ENCODE measurements at places on chromosomes 4 and X.

GRCh38 chrX:12206413-12206812 lies 68.1 kb downstream of the FRMPD4 start:
- DNase-seq = no peak

- DNase-seq = peak; percentile 72
These were observed 215.2 kb upstream of the PSAPL1 start for GRCh38 chr4:7649741-7650531.

DNA sequence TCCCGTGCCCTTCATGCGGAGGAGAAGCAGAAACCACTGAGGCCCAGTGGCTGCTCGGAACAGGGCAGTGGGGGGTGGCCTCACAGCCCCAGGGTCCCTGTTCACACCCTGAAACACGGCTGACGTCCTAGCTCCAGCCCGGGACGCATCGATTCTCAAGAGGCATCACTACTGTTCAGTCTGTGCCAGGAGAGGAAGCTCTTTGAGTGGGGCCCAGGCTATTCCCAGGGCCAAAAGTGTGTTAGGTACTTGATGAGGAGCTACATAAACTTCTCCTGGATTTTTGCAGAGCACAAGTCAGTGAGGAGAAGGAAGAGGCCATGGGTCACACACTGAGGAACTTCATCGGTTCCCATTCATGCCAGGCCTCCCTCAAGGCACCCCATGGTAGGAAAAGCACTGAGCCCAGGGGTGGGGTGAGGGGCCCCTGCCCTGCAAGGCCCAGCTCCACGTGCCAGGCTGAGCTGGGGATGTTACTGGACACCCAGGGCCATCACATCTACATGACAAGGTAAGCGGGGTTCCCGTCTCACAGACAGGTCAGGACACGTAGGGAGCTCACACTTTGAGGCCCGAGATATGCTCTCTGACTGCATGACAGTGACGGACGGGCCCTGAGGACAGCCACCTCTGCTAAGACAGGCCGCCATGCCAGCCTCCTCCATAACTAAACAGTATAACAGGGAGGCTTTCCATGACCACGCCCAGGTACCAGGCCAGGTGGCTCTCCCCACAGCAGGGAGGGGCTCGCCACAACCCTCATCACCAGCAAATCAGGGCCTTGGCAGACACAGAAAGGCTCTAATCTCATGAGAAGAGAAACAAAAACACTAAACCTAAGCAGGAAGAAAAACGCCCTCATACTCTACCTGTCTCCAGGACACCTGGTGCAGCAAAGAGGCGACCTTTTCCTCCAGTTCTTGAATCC lies 12.4 kb downstream of the TNIP2 start:
- no peak for DNase-seq

- no peak for DNase-seq
These were observed 278.9 kb downstream of the INPP4B start for GRCh38 chr4:142567199-142567598.

DNA sequence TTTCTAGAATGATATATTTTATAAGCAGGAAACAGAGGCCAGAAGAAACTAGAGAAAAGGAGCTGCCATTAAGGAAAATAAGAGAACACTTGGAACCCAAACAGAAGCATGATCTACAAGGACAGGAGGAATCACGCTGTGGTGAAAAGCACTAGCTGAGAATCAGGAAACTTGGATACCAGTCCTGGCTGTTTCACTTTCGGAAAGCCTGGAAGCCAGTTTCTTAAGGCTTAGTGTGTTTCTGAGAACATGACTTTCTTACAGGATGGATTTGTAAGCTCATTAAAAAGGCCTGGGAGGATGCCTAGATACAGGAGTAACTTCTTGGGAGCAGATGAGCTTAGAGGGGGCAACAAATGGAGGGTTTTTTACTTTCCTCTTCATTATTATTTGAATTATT lies 36.9 kb downstream of the TLL1 start:
- DNase-seq = no peak

DNA sequence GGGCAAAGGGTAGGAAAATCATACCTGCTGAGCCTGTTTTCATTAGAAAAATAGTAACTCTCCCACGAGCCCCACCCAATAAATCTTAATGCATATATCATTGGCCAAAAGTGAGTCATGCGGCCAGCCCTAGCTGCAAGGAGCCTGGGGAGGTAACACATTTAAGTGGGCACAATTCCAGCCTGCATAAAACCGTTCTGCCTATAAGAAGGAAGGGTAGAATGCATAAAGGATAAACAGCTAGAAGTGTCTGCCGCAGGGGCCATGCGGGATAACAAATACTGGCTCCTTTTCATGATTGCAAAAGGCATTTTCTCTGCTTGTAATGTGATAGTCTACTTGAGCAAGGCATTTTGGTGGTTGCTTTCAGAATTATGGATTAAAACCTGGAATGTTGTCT lies 37.1 kb downstream of the EFHC2 start:
- no peak for DNase-seq

GRCh38 chrX:2330910-2331309 lies 169.9 kb downstream of the DHRSX start:
- no peak for DNase-seq

GRCh38 chr4:88070031-88070430 lies 62.6 kb downstream of the PKD2 start:
- DNase-seq = no peak

- no peak for DNase-seq
These were observed 582.9 kb downstream of the ADGRL3 start for GRCh38 chr4:61783050-61783449.

DNA sequence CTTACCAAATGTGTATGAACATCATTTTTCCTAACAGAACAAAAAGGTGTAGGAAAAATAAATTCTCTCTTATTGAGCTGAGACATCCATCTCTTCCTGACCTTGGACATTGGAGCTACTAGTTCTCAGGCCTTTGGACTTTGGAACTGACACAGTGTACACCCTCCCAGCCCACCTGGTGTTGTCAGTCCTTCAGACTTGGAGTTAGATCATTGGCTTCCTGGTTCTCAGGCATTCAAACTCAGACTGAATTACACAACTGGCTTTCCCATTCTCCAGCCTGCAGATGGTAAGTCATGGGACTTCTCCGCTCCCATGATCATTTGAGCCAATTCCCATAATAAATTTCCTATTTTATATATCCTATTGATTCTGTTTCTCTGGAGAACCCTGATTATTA lies 84.8 kb upstream of the EDNRA start:
- no peak for DNase-seq

- DNase-seq = peak; percentile 29
These were observed 28.1 kb downstream of the LGI2 start for GRCh38 chr4:25002681-25003080.

- peak; percentile 86 for DNase-seq
These were observed 14.8 kb downstream of the PDK3 start for GRCh38 chrX:24479924-24480323.

GRCh38 chrX:34624416-34624815 lies 32.7 kb downstream of the TMEM47 start:
- DNase-seq = no peak

DNA sequence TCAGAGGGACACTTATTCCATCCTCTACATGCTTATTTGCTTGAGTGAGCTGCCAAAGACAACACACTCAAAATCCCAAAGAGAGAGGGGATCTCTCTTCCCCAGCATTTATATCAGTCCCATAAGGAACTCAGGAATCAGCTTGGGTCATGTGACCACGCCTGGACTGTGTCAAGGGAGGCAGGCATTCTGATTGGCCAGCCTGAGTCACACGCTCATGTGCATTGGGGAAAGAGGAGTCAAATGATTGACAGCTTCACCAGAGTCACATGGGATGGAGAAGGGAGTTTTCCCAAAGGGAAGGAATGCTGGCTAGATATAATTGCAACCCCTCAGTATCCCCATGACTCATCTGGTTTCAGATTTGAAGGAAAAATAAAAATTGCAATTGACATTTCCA lies 49.0 kb downstream of the RWDD4 start:
- DNase-seq = peak; percentile 31

- DNase-seq = no peak
These were observed 16.1 kb upstream of the ATP8A1 start for GRCh38 chr4:42673082-42673425.

GRCh38 chrX:73563738-73564068 lies 706 bp downstream of the CHIC1 start:
- no peak for DNase-seq

- no peak for DNase-seq
These were observed 13.7 kb upstream of the SORBS2 start for GRCh38 chr4:185825737-185826136.

- no peak for DNase-seq
These were observed 9.9 kb downstream of the CTSO start for GRCh38 chr4:155943605-155944291.

GRCh38 chr4:121597346-121597934 lies 99.3 kb downstream of the ANXA5 start:
- no peak for DNase-seq

DNA sequence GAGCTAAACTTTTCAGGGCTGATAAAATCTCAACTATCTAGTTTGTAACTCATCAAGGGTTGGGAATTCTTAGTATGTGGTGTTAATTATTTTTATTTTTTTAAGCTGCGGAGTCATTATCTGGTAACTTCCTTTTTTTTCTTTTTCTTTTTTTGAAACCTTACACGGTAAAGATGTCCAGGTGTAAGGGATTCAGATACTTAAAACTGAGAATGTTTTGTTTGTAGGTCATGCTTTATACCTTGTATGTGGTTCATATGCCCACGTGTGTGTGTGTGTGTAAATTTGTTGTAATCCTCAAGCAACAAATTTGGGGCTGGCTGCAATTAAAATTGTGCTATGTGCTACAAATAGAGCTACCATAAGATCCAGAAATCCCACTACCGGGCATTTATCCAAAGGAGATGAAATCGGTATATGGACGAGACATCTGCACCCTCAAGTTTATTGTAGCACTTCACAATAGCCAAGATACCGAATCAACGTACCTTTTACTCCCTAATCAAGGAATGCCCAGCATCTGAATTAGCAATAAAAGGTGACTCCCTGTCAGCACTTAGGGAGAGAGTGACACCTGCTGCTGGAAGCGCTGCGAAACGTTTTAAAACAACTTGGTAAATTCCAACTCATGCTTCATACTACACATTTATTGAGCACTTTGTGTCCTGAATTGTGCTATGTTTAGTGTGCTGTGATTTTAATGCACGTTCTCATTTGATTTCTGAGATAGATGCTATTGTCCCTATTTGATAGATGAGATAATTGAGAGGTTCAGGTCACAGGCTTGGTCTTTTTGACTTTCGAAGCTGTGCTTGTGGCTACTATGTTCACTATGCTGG lies 16.1 kb downstream of the MSMO1 start:
- DNase-seq = no peak

DNA sequence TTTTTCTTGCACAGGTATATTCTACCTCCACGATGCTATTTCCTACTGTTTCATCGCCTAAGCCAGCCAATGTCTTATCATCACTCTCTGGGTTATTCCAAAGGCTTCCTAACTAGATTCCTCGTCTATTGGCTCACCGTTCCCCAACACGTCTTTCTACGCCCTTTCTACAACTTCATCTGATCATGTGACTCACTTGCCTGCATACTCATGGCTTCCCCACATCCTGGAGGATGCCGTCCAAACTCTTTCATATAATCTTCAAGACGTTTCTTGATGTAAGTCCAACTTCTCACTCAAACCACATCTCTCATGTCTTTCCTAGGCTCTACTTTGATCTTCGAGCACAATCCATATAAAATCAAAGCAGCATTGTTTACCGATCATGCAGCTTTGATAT lies 322.0 kb upstream of the PPARGC1A start:
- DNase-seq = no peak

All from inflammatory macrophage treated with lipopolysaccharide for 1 hour (primary cell).